ENCODE measurements at places on chromosomes 2 and 18.

DNA sequence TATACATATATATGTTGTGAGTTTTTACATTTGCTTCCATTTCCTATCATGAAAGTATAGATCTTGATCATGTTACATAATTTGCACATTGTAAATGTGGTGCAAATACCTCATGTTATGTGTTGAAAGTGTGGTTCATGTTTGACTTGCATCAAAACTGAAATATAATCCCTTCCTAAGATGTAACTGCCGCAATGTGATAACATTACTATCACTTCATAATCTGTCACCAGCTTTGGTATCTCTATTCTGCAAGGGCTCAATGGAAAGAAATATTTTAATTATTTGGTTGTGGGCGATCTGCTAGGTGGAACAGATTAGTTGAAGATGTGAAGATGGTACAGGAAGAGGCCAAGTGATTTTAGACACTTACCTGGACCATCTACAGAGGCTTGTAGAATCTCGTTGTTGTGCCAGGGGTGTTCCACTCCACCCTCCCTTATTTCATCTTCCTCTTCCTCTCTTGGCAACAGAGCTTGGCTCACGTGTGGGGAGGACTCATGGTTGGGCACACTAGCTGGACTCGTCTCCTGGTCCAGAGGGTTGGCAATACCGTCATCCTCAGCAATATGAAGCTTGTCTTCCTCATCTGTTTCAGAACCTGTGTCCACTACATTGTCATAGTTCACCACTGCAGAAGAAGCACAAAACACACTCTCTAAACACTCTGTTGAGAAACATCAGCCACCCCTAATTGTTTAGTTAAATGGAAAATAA lies 90.4 kb downstream of the ZEB2 start:
- DNase-seq, result no peak

DNA sequence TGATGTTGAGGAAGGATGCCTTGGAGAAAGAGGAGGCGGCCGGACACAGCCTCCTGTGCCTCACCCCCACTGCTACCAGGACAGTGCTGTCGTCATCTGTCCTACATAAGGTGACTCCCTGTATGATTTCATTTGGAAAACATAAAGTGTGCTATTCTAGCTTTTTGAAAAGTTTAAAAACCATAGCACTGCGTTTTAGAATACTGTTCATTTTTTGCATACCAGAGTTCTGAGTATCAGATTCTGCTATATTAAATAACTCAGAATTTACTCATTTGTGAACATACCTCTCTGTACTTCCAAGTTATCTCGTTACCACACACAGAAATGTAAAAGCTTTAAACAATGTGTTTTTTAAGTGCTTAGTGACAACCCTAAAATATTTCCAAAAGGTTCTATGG lies 302.9 kb downstream of the LRRTM1 start:
- no peak for DNase-seq

DNA sequence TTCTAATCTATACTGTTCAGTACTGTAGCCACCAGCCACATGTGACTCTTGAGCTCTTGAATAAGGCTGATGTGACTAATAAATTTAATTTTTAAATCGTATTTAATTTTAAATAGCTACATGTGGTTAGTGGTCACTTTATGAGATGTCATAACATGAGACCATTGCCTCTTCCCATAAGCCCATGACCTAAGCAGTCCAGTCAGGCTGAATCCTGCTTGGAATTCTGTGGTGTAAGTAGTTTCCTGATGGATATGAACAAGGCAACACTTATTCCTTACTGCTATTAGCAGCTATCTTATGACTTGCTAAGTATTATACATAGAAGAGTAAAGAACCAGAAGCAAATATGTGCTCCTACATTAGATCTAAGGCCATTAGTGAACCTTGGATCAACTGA lies 150.0 kb downstream of the DIS3L2 start:
- DNase-seq, result no peak

- DNase-seq, result no peak
Measured at GRCh38 chr18:63158012-63158631, 161.4 kb downstream of the BCL2 start.

DNA sequence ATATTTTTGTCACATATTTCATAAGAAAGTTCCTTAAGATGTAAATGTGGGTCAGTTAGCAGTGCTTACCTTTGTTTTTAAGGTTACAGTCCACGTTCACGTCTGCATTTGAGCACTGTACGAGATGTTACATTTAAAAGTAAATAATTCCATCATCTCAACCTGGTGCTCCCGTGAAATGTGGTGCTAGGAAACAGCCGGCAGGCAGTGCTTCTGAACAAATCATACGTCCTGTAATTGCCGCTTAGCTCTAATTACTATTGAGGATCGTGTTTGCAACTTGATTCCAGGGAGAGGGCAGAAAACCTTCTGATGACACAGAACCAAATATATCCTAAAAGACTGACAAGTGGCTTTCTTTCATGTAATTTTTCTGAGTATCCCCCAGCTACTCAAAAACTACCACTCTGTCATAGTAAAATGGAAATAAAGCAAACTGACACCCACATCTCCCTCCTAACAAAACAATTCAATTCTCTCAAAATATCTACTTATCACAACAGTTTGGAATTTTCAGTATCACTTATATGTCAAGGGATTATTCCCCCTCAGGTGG lies 297.8 kb upstream of the SESTD1 start:
- DNase-seq, result no peak

- no peak for DNase-seq
Measured at GRCh38 chr2:188485496-188485895, 193.8 kb downstream of the GULP1 start.

- DNase-seq, result no peak
Measured at GRCh38 chr2:24832931-24833701, 39.9 kb downstream of the CENPO start.

GRCh38 chr2:21256006-21256405 lies 132.2 kb downstream of the TDRD15 start:
- no peak for DNase-seq

- no peak for DNase-seq
Measured at GRCh38 chr18:12839526-12840196, 44.4 kb downstream of the PTPN2 start.

DNA sequence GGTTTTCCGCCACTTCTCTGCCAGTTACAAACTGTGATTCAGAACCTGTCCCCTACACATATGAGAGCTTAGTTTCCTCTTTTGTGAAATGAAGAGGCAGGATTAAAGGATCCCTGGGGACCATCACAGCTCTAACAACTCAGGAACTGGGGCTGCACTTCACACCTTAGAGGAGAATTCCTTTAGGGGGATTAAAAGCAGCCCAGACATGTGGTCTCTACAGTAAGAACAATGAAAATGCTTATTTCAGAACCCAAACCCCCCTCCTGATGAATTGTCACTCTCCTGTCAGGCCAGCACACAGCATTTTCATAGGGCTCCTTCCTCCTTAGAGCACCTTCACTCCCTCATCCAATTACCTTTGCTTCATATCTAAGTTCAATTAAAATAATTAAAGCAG lies 101.5 kb upstream of the NEDD4L start:
- DNase-seq, result no peak

- no peak for DNase-seq
Measured at GRCh38 chr2:228056293-228057097, 125.0 kb downstream of the SPHKAP start.

DNA sequence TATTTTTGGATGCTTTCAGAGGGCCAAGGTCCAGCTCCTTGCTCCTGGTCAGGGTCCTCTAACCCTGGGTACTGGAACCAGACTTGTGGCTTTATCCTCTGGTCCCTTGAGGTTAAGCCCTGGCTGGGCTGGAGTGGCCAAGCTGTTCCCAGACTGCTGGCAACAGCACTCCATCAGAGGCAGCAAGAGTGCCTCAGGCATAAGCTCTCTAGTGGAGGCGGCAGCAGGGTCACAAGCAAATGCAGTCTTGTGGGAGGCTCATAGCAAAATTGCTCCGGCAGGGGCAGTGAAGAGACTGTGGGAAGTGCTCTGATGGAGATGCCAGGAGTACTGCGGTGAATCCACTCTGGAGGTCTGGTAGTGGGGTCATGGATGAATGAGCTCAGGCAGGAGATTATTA lies 128.9 kb upstream of the OTOS start:
- DNase-seq, result no peak

DNA sequence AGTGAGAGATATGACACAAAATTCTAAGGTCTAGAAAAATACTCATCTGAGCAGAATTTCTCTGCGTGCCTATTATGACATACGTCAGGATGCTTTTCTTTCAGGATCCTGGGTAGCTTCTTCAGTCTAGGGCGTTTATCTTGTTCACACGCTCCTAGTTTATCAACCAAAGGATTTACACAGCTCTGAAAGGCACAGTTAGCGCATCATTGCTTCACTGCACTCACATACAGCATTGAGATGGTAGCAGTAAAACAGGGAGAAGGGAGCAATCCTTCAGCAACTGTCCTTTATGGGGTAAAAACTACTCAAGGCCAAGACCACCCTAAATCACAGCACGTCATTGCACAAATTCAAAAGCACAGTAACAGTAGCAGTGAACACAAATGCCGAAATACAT lies 222.8 kb downstream of the SUCLG1 start:
- DNase-seq, result no peak

GRCh38 chr2:239396881-239397681 lies 3.7 kb downstream of the HDAC4 start:
- DNase-seq, result no peak

DNA sequence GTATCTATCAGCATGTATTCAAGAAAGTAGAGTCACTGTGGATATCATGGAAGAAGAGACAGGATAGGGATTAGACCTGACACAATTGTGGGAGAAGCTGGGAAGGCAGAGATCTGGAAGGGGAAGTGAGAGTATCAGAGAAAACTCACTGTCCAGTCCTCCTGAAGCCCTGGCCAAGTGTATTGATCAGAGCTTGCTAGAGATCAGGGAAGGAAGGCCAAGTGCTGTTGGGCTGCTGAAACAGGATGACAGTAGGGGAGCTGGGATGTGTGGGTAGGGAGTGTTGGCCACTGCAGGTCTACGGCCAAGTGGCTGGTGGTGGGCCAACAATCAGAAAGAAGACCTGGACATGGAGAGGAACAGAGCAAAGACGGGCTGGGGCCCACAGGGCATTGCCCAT lies 26.3 kb upstream of the TTR start:
- DNase-seq, result no peak

DNA sequence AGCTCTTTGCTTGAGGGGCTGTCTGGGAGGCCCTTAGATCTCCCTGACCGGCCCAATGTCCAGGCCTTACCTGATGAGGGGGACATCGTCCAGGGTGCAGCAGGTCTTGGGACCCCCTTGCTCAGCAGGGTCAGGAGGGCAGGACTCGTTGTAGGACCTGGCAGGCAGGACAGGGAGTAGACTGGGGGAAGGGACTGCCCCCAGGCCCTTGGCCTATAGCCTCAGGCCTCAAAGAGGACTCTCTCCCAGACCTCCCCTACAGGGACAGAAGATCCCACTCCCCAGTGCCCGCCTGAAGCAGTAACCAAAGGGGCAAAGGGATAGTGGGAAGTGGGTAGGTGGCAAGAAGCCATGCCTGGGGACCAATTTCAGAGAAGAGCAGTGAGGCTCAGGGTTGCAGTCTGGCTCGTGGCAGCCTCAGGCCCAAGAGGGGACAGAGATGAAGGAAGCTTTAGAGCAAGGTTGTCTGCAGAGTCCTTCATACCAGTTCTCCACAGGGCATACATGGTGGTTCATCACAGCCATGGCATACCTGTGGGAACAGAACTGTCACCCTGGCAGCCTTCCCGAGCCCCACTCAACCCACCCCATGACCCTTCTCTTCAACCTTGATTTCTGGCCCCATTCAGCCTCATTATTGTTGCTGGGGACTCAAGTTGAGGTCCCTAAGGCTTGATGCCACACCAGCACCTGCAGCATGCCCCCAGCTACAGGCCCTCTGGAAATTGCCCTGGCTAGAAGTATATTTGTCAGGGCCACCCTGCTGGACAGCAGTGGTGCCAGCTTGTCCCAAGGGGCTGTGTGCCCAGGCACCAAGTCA lies 1.3 kb downstream of the TMEM150A start:
- DNase-seq, result no peak

- DNase-seq, result no peak
Measured at GRCh38 chr2:107340955-107341354, 455.0 kb upstream of the ST6GAL2 start.

- no peak for DNase-seq
Measured at GRCh38 chr2:26175466-26176278, 2.8 kb downstream of the GAREM2 start.

GRCh38 chr18:62776024-62776570 lies 60.8 kb downstream of the PHLPP1 start:
- no peak for DNase-seq

DNA sequence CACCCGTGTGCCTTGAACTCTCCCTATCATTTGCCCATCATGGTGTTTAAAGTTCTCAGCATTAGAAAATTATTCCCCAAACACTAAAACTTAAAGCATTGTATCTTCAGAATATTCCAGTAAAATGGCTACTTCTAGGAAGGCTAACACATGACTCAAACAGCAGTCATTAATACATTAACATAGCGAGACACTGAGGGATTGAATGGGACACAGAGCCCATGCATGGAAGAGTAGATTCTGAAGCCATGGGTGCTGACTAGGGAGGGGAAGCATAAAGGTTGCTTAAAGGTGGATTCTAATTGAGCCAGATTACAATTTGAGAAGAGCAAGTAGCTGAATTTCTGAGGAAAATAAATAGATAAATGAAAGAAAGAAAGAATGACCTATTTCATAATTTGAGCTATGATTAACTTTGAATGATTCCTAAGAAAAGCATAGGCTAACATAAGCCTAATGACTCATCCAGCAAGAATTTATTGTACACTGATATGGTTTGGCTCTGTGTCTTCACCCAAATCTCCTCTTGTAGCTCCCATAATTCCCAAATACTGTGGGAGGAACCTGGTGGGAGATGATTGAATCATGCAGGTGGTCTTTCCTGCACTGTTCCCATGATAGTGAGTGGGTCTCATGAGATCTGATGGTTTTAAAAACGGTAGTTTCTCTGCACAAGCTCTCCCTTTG lies 79.8 kb upstream of the PIK3C3 start:
- DNase-seq, result no peak

DNA sequence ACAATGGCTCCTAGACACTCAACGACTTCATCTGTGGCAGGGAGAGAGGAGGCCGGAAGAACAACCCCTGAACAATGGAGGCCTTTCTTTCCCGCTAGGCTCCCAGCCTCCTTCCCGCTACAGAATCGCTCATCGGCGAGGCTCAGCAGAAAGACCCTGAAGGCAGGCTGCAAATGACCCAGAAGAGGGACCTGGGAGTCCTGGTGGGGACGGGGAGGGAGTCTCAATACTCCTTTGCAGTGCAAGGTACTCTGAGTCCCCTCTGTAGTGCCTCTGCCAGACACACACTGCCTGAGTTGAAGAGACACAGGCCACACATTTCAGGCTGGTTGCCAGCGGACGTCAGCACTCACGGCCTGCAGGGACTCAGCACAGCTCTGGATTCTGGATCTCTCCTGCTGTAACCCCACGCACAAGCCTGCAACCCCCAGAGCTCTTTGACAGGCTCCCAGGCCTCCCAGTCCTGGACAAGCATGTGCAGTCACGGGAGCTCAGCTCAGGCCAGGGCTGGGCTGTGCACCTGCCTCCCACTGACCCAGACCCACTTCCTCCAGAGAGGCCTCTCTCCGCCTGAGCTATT lies 6.1 kb downstream of the GPR17 start:
- DNase-seq, result no peak

DNA sequence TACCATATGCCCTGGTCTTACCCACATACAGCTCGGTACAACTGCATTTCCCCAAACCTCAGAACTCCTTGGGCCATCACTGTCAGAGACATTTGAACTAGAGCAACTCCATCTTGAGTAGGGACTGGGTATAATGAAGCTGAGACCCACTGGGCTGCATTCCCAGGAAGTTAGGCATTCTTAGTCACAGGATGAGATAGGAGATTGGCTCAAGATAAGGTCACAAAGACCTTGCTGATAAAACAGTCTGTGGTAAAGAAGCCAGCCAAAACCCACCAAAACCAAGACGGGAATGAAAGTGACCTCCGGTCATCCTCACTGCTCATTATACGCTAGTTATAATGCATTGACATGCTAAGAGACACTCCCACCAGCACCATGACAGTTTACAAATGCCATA lies 131.3 kb downstream of the PIK3C3 start:
- DNase-seq, result no peak
